ENCODE measurements at places on chromosomes 13 and 19.

DNA sequence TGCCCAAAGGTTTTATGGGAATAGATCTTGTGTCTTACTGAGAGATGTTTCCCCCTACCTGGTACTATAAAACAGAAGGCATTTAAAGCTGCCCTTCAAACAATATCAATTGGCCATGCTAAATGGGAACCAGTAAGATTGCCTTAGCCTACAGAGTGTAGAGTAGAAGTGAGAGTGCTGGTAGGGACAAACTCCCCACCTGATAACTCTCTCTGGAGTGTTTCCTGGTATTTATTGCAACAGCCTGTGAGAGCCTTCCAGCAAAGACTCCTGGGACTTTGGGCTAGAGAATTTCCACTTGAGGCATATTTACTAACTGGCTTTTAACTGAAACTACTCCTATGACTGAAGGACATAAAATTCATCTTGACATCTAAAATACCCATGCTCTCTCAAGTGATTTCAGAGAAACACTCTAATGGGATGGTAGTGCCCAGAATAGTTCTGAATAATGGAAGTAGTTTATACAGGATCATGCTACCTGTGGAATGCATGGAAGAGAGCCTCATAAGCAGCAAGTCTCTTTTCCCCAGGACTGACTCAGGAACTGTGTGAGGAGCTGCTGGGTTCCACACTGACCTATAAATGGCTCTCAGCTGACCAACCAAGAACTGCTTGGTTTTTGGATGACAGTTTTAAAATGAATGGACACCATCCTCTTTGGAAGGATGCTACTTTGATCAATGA is 132.7 kb upstream of the SLITRK5 start:
- DNase-seq, result no peak

- DNase-seq, result peak; percentile 80
These were observed 17.3 kb downstream of the UPF1 start for GRCh38 chr19:18848878-18849661.

GRCh38 chr13:105783261-105783660 is 752.2 kb downstream of the EFNB2 start:
- DNase-seq, result no peak

- DNase-seq, result no peak
These were observed 6.9 kb upstream of the CBY2 start for GRCh38 chr13:45695198-45695730.

DNA sequence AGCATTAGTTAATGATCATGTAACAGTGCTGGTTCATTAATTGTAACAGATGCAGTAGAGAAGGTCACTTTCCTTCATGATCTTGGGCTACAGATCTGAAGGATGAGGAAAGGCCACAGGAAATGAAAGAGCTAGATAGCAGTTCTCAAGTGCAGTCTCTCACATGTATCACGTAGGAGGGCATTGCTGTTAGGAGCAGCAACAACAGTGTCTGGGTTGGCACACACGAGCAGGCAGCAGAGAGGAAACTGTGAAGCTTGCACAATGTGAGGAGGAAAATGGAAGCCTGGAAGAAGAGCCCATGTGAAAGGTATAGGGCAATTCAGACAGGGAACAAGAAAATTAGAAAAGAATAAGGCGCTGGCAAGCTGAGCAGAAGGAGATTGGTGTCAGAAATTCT is 1741.5 kb downstream of the PCDH9 start:
- no peak for DNase-seq

GRCh38 chr13:77918391-77919245 is at the start of gene EDNRB:
TSS of gene EDNRB (minus strand) at chr13:77918831. CDS start at chr13:77918573, 258 bp downstream.
- DNase-seq, result no peak

DNA sequence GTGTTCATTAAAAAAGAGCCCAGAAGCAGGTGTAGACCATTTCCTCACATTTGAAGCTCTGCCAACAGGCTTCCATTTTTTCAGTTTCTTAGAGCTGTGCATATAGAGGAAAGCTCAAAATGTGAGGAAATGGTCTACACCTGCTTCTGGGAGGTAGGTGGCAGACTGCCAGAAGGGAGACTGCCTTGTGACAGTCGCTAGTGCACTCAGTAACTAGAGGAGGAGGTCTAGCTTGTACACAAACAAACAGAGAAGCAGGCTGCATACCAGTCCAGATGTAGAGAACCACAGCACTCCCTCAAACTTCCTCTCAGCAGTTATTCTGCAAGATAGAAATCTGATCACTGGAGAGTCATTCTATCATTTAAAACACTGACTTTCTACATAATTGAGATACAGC is 800.2 kb downstream of the EFNB2 start:
- DNase-seq, result no peak

DNA sequence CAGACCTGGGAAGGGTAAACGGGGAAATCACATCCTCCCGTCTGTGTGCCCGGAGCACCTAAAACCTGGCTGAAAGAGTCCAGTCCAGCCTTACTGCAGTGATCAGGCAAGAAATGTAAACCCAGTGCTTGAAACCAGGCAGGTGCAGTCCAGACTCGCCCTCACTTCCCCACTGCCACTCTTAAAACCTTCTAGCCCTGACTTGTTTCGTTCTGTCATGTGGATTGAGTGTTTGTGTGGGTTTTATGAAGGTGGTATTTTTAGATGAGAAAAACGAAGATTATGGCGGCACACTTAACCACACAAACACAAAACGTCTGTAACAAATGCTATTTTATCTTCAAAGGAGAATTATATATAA is 839 bp upstream of the CKAP2 start:
- peak; percentile 68 for DNase-seq

DNA sequence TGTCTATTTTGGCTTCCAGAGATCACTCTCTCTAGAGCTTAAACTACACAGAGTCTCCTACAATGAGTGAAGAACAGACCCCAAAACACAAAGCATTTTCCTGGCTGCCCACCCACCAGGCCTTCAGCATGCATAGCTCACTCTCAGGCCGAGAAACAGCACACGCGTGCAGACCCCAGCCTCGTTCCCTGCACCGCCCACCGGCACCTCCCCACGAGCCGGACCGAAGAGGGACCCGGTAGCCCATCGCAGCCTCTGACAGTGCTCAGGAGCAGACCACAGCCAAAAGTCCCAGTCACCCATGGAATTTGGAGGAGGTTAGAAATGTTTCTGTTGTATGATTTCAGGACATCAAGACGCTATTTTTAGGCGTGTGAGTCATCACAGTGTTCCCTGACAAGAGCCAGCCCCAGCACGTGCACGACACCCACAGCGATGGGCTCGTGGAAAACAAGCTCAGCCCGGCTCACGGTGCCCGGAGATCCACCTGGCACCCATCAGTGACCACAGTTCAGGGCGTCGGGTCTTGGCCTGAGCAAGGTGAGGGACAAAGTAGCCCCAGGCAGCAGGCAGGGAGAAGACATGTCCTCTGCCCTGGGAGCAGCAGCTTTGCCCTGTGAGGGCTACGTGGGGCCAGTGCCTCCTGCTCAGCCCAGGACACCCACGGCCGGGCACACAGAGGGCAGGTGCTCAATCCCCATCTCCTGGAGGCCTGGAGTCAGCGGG is 50.1 kb upstream of the SPACA7 start:
- no peak for DNase-seq

DNA sequence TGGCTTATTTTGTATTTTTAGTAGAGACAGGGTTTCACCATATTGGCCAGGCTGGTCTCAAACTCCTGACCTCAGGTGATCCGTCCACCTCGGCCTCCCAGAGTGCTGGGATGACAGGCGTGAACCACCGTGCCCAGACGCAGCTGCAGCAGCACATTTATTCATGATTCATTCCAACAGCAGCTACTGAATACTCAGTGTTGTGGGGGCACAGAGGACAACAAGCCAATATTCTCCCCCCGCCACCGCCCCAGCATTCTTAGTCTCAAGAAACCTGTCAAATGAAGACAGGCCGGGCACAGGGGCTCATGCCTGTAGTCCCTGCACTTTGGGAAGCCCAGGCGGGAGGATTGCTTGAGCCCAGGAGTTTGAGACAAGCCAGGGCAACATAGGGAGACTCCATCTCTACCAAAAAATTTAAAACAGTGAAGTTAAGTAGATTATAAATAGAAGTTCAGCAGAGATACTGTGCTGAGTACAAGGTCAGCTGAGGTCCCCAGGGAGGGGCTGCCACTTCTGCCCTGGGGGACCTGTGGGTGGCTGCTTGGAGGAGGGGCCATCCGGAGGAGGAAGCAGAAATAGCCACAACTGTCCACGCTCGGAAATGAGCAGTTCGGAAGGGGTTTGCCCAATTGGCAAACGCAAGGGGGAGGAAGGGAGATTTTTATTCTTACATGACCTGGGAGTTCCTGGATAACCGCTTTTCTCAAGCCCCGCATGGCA is 4.3 kb downstream of the DOT1L start:
- DNase-seq, result no peak

- no peak for DNase-seq
These were observed 57.2 kb upstream of the SERPINE3 start for GRCh38 chr13:51282322-51282721.

DNA sequence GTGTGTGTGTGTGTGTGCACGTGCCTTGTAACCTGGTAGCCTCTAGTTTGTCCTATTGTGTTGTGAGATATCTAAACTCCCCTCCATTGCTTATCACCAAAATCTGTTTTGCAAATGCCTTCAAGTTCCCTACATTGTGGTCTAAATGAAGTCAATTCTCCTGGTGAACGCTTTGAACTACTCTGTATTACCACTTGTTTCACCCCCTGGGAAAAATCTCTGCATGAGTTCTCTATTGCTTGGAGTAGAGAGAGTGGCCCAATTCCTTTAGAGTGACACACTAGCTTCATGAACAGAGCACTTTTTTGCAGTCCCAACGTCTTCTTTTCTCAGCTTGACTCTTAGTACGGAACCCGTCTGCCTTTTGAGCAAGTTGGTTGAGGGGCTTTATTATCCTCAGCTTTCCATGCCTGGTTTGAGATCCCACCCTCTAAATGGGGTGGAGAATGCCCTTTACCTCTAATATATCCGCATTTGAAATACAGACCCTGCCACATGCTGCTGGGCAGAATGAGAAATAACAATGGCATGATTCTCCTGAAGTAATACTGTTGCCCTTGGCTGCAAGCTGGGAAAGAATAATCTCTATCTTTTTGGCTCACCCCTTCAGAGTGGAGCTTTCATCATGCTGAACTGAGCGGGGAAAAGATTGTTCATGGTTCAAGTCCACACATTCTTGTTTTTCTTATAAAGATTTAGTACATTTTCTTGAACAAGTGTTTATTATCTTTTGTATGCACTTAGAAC is 2545.3 kb downstream of the PCDH9 start:
- DNase-seq, result no peak

DNA sequence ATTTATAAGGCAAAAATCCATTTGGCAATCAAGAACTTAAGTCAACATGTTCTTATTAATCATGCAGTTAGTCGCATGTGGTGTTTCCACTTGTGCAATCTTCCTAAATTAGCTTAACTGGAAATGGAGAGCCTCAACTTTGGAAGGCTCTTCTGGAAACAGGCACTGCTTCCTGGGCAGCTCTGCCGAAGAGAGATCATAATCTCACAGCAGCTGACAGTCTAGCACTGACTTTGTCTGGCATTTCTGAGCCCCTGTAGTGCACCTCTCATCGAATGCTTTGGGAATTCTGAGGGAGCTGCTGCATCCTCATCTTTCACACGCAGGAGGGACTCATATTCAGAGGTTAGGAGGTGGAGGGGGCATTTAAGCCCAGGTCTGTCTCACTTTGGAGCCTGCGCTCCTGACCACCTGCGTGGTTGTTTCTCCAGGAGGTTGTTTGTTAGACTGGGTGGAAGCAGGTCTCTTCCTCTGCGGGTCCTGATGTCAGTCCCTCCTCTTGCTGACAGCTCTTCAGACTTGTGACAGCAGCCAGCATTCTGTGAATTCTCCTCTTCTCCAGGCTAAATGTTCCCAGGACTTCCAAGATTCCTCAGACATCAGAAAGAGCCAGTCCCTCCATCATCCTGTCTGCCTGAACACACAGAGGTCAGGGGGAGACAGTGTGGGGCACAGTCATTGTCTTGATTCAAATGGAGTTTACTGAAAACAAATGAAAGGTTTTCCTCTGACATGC is 100.4 kb upstream of the GJB6 start:
- DNase-seq, result no peak

DNA sequence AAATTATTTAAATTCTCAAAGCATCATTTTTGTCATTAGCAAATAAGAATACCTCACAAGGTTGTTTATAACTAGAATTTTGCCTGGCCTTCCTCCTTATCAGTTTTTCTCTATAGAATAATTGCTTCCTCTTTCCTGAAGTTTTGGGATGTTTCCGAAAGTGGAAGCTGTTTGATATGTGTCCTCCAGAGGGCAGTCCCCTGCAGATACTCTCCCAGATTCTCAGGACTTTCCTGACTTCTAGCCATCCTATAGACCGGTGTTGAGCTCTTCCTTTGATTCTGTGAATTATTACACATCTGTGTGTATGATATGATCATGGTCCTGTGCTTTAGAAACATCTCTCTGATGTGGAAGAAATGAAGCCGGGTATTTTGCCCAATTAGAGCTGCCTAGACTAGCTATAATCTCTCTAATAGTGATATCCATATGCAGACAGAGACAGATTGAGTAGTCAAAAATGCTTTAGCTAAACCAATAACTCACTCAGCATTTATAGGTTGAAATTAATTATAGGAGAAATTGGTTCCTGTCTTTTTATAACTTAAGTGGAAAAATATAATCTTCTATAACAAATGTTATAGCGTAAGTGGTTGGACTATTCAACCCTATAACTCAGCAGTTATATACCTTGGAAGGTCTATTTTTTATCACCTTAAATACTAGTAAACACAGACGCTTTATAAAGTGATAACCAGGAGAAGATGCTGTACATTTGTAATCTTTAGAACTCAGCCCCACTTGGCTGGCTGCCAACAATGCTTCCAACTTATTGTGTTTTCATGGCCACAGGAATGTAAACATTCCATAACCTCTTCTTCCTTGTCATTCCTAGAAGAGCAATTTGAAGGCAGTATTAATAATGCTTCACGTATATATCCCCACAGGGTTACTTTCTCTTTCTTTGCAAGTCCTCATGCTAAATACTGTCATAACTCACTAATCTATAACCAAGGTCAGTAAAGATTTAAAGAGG is 201.0 kb upstream of the RXFP2 start:
- no peak for DNase-seq

DNA sequence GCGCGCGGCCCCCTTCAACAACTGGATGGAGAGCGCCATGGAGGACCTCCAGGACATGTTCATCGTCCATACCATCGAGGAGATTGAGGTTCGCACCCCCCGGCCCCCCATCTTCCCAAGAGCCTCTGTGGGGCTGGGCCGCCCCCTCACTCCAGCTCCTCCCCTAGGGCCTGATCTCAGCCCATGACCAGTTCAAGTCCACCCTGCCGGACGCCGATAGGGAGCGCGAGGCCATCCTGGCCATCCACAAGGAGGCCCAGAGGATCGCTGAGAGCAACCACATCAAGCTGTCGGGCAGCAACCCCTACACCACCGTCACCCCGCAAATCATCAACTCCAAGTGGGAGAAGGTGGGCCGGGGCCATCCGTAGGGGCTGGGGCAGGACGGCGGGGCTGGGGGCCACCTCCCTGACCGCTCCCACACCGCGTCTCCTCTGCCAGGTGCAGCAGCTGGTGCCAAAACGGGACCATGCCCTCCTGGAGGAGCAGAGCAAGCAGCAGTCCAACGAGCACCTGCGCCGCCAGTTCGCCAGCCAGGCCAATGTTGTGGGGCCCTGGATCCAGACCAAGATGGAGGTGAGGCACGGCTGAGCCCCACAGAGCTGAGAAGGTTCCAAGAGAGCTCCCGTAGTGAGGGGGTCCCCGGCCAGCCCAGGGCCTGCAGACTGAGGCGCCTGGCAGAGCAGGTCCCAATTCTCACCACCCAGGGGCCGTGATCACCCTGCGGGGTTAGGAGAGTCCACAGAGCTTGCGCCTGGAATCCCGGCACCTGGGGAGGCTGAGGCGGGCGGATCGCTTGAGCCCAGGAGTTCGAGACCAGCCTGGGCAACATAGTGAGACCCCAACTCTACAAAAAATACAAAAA is 20.1 kb downstream of the CAPN12 start:
- no peak for DNase-seq

Measured in activated effector memory CD4-positive, alpha-beta T cell treated with anti-CD3 and anti-CD28 coated beads, Interleukin-2, amount 50 U/mL, for 16 hours (primary cell).